ENCODE measurements at places on chromosomes 5 and 9.

GRCh38 chr9:77643871-77644270, 4.3 kb downstream of the GNA14 start:
- DNase-seq: no peak

GRCh38 chr5:77024490-77024889, 5.7 kb upstream of the AGGF1 start:
- DNase-seq: no peak

- no peak for DNase-seq
These were observed 55.9 kb downstream of the AHRR start for GRCh38 chr5:377326-377981.

DNA sequence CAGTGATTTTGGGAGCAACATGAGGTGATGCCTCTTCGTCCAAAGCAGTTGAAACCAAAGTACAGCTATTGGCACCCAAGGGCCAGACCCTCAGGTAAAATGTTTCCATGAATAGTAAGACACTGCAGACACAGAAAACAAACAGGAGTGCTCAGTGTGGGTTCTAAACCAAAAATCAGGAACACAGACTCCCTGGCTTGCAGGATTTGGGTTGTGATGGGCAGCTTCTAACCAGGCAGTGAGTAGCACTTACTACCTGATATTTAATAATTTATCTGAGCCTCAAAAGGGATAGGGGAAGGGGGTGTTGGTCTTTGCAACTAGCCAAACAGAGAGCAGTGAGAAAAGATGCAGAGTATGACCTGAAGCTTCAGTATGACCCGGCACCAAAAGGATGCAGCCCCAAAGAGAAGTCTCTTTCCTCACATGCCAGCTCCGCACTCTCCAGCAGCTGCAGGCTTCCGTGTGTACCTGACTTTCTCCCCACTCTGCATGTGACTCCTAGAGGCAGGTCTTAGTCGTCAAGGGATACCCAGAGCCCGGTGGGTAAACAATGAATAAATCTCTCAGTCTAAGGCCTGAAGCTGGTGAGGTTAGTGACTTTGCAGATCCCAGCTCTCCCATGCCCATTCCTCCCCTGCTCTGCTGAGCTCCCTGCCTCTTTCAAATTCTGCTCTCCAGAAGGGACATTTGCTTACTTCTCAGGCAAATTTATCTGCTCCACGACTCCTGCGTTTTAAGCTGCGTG, 105.4 kb upstream of the SPOCK1 start:
- DNase-seq: no peak

DNA sequence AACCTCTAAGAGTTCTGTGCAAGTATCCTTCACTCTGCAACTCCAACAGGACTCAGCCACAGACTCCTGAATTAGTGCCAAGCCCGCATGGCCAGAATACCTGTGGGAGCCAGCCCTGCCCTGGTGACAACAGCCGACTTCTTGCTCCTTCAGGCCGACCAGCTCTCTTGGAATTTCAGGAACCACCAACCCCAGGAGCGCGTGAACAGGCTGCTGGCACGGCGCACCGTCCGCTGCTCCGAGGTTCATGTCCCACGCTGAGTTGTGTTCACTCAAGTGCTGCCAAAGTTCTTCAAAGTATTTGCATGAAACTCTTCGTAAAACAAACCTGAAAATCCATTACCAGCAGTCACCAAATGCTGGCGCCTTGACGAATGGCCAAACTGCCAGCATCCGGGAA, 232.8 kb downstream of the NR2F1-AS1 start:
- no peak for DNase-seq

GRCh38 chr5:75192804-75193203, 43.9 kb downstream of the ANKRD31 start:
- DNase-seq: no peak

- DNase-seq: no peak
These were observed 194.8 kb downstream of the HSPA4 start for GRCh38 chr5:133246376-133247150.

DNA sequence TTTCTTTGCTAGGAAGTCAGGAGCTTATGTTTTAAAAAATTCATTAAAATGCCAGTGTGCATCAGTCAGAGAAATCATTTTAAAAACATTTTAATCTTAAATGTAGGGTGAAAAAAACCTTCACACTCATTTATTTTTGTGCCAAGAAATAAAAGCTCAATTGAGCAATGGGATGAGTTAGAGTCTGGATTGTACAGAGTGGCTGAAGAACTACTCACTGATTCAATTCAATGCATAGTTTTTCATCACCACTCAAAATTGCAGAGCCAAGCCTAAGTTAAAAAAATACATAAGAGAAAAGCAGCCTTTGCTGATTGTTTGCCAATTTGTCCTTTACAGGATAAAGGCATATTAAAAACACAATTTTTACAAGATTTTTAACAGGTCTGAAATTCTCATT, 168.2 kb upstream of the DMRTA1 start:
- DNase-seq: no peak

GRCh38 chr5:65320250-65320649, 161.5 kb downstream of the ADAMTS6 start:
- DNase-seq: no peak
